NCI-H1417 (cell line): ENCODE measurements at places on chromosomes 4 and X.

GRCh38 chr4:73718375-73719373 lies 21.7 kb upstream of the CXCL8 start:
- DNase-seq, result no peak

DNA sequence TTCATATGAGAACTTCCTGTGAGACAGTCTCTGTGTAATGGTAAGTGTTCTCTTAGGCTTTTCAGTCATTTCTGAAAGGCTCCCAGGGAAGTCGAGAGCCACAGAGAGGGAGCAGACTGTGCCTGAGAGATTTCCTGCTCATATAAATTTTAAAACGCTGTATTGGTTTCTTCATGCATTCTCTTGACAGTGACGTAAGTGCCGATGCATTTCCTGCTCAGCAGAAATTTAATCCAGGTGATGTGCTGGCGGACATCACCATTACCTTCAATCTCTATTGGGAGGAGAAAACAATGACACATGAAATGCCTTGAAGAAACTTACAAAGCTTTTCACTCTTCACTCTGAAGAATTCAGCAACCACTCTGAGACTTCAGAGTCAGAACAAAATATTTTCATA lies 383.6 kb downstream of the BMPR1B start:
- DNase-seq, result no peak

DNA sequence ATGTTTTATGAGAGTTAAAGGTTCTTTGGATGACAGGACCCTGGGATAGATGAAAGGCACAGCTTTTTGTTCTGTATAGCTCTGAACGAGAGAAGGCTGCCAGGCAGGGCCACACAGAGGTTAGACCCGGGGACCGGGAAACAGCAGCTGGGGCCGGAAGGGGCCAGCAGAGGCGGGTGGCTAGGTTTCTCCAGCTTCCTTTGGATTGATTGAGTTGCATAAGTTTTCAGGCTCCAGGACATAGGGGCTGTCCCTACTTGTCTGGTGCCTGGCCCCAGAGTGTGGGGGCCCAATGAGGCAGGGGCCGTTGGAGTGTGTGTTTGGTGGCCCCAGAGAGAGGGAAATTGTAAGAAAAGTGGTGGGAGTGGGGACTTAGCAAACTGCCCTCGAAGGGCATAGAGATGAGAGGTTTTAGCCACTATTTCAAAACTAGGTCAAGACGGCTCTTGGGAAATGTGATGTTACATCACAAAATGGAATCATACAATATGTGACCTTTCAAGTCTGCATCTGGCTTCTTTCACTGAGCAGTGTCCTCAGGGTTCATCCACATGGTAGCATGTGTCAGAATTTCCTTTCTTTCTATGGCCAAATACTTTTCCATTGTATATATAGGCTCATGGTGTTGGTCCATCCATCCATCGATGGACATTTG lies 3.7 kb downstream of the ZFP92 start:
- no peak for DNase-seq

DNA sequence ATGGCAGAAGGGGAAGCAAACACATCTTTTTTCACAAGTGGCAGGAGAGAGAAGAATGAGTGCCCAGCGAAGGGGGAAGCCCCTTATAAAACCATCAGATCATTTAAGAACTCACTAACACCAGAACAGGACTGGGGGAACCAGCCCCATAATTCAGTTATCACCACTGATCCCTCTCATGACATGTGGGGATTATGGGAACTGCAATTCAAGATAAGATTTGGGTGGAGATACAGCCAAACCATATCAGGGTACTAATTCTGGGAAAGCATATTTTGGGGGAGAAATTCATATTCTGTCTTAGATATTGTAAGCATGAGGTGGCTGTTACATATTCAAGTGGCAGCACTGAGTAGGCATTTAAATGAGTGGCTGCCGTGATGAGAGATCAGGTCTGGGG lies 87.8 kb downstream of the RAPGEF2 start:
- no peak for DNase-seq

DNA sequence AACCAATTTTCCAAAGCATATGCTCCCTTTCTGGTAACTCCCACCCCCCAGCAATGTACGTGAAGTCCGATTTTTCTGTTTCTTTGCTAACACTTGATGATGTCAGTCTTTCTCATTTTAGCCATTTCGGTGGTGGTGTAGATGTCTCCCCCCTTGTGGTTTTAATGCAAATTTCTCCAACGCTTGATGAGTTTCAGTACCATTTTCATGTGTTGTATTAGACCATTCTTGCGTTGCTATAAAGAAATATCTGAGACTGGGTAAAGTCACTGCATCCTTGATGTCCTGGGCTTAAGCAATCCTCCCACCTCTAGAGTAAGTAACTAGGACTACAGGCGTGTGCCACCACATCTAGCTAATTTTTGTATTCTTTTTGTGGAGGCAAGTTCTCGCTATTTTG lies 148.4 kb upstream of the VCX3A start:
- no peak for DNase-seq
